ENCODE measurements at places on chromosomes 5 and 9.

DNA sequence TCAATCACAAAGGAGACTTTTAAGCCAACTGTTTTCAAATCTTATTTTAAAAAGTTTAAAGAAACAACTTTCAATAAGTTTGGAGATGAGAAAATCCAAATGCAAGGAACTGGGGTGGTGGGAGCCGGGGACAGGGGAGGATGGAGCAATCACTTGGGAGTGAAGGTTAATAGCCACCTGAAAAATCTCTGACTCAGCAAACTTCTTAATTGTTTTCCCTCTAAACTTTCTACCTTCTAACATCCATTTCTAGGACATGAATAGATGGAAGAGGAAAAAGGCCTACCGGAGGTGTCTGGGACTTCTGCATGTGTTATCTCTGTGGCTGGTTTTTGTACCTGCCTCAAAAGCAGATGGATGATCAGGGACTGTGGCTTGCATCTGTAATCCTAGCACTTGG lies 360.6 kb downstream of the OSTF1 start:
- no peak for DNase-seq

GRCh38 chr5:157130925-157131324 lies 11.7 kb downstream of the MED7 start:
- no peak for DNase-seq

DNA sequence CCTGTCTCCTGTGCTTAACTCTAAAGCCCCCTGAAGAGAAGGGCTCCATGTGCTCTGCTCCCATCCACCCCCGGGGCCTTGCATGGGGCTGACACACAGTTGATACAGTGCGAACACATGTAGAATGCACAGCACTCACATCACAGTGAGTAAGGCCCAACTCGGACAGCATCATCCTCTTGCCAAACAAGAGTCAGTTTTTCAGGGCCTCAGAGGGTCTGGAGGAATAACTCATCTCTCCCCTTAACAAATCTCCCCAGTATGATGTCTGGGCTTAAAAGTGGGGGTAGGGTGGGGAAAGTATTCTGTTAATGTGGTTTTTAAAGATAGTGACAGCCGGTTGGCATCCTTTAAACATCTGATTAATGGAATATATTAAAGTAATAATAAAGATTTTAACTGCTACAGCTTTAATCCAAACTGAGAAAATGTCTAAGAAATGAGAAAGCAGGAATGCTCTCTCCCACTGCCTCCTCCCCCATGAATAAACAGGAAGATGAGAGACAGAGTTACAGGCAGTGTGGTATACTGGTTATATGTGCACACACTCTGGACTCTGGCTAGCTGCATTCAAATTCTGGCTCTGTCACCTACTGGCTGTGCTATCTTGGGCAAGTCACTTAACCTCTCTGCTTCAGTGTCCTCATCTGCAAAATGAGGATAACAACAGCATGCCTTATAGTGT lies 22.5 kb downstream of the APBA1 start:
- DNase-seq: no peak

DNA sequence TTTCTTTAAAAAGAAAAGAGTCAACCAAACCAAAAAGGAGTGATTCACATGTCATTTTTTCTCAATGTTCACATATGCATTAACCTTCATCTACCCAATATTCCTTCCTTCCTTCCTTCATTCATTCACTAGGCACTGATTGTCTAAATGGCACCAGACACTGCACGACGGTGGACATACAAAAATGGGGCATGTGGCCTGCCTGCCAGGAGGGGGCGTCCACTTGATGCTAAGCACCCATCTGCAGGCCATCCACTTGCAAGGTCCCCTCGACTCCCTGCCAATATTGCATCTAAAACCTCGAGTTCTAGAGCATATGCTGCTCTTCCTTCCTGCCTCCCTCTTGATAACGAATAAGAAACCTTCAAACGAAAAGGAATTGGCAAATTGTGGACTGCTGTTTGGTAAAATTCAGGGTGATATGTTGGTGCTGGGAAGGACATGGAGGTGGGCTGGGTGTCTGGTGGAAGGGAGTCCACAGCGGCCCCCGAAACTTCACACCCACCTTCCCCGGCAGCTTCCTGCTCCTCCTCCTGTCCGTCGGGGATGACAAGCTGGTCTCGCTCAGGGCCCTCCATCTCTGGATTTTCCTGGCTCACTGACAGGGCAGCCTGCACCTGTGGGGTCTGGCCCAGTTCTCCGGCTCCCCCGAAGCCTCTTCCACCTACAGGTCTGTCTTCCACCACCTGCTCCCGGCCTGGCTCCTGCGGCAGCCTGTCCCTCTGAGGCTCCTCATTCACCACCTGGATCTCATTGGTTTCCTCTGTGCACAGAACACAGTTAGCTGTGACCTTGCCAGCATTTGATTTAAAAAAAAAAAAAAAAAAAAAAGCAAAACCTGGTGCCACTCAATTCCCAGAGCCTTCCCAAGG lies 64.3 kb downstream of the GOLM1 start:
- DNase-seq: no peak

- DNase-seq: no peak
Observed at GRCh38 chr5:159682623-159683022, 233.7 kb upstream of the ADRA1B start.

- peak; percentile 50 for DNase-seq
Observed at GRCh38 chr9:111926421-111926875, 29.8 kb downstream of the UGCG start.

DNA sequence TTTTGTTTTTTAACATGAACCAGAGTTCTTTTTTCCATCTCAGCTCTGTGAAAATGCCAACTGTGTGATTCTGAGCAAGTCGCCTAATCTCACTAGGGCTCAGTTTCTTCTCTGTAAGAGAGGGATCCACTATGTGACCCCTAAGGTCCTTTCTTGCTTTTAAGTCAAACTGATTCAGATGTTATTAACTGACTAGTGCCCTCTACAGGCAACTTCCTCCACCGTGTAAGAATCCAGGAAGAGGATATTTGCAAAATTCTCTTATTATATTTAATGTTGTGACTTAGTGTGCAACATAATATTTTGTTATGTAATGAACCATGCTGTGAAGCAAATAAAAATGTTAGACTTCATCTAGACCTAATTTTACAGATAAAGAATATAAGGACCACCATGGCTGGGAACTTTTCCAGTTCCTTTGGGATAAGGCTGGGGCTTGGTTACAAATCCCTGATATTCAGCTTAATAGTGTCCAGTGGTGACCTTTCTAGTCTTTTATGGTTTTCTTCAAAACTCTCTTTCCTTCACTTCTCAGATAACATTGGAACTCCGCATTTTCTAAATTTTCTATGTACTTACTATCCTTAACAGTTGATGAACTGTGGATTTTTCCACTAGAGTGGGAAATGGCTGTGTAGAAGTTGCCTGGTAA lies 244.7 kb downstream of the PIK3R1 start:
- peak; percentile 38 for DNase-seq

- DNase-seq: no peak
Observed at GRCh38 chr9:95742821-95743220, 132.7 kb upstream of the ERCC6L2 start.

DNA sequence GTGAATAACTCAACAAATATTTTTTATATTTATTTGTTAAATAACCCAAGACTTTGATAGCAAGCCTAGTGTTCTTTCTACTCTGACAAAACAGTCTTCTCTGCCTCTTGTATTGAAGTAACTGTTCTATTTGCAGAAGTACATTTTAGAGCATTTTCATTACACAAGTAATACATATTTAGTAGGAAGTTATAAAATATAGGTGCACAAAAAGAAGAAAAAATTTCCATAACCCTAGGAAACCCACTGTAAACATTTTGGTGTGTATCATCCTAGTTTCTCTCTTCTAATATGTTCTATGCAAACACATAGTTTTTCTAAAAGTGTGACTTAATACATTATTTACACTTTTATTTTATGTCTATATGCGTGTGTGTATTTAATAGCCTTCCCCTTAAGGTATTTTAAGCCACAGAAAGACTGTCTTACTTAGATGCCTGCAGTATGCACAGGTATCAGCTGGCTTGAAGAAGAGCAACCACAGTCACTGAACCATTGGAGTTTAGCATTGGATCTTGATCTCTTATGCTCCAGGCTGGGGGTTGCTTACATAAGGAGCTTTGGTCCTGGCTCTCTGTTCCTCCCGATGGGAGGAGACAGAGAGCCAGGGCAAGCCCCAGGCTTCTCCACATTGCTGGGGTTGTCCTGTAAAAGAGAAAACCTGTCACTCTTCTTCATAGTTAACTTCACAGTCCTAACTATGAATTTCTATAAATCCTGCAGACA lies 3.8 kb downstream of the SELENOP start:
- no peak for DNase-seq

- DNase-seq: no peak
Observed at GRCh38 chr9:109707355-109707754, 72.6 kb upstream of the PALM2AKAP2 start.

- DNase-seq: no peak
Observed at GRCh38 chr5:42870882-42871418, 59.3 kb upstream of the SELENOP start.

DNA sequence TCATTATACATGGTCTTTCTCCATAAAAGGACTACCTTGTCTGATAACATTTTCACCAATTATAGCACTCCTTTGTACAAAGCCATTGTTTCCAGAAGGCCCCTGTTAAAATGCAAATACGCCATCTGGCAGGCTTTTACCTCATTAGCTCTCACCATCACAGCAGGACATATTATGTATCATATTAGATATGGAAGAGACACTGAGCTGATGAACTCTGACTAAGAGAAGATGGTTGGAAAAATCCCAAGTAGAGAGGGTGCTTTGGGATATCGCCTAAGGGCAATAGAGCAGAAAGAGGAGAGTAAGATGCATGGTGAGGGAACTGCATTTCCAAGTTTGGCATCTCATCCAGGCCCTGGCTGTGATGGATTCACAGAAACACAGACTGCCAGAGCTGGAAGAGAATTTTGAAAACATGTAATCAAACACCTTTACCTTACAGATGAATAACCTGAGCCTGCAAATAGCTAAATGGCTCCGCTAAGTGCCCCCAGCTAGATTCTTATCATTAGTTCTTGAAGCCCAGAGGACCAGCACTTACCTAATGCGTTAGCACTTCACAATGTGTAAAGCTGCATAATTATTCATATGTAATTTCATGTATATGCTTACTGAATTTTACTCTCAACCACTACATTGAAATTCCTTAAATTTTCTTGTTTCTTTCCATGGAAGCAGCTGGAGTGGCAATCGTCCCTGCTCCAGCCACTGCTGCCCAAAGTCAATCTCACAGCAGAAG lies 393.6 kb upstream of the IZUMO3 start:
- no peak for DNase-seq

DNA sequence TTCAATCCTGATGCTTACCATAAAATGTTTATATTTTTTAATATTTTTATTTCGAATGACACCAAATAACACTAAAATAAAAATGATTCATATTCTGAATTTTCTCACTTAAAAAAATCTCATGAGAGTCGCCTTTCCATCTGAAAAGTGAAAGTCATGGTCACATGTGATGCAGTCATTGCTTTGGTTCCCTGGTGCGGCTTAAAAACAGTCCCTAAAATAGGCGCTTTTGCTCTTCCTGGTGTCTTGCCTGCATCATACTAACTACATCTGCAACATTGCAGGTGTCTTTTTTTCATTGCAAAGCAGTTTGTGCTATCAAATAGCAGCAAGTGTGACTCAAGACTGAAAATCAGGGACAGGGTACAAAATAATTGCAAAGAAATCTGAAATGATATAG lies 185.2 kb upstream of the NREP start:
- DNase-seq: no peak

DNA sequence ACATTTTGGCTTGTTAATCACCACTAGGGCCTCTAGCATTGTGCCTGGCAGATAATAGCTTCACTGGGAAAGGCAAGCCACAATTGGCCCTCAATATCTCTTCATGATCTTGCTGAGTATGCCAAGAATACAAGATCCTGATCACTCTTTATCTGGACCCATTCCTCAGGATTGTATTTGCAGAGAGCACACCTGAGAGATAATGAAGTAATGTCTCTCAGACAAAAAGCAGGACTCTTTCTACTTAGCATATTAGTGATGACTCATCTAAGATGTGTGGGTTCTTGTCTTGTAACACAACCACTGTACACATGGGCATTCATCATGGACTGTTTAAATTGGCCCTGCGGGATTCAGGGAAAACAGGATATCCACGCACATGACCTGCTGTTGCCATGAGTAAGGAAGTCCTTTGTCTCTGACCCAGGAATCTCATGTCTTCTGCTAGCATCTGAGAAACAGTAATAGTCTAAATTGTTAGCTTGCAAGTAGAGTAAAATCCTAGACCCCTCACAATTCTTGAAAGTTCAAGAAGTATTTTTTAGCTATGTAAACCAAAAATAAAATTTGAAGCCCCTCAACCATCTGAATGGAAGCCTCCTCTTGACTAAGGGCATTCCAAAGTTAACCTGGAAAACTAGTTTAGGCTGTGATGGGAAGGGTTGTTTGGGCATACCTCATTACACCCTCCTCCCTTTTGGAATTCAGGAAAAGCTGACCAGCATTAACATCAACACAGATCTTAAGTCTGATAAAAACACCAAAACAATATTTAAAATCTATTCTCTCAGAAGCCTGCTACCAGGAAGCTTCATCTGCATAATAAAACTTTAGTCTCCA lies 28.0 kb upstream of the NFIL3 start:
- DNase-seq: no peak

DNA sequence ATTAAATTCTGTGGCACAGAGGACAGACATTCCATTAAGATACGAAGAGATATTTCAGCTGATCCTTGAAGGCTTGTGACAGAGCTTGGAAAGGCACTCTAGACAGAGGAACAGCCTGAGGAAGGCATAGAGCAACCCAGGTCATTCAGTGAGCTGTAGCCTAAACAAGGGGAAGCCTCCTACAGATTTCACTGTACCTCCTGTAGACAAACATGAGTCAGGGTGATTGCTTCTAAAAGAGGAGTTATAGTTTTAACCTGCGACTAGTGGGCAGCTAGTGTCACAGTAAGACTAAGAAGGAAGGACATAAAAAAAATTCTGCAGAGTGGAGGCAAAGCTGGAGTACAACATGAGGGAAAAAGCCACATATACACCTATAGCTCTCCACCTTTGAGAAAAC lies 43.5 kb upstream of the ANKDD1B start:
- DNase-seq: no peak

DNA sequence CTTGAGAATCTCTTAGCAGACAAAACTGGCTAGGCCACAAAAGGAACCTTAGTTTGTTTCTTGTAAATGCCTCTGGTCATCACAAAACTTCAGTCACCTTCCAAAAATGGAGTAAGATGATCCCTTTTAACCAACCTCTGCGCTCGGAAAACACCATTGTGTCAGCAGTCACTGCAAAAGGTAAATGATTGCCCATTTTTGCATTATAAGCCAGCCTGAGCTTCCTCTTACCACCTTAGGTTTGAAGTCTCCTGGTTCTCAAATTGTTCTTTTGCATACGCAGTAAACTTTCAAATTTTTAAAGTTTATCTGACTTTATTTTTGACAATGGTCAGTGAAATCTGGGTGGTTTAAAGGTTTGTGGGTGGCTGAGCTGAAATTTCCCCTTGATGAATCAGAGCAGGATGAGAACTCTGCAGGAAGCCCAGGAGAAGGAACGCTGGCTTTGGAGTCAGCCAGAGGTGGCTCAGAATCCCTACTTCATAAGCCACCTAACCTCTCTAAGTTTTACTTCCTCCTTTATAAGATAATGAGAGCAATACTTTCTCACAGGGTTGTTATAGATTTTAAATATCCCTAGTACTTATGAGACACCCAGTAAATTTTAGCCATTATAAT lies 131.4 kb downstream of the MED10 start:
- DNase-seq: no peak

Data from central memory CD8-positive, alpha-beta T cell (primary cell).